ENCODE measurements at places on chromosomes 6 and 20.

DNA sequence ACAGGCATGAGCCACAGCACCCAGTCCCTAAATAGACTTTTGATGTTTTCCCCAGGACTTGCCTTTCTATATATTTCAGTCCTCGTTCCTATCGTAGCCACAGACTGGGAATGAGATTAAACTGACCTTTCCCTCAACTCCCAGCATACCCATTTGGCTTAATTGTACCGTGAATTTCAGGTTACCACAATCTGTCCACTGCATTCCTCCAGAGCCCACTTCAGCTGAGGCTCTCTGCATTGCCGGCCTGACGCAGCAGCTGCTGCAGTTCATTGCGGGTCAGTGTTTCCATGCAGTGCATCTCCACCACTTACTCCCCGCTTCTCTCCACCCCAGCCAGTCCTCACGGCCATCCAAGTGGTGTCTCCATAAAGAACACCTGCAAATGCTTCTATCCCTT lies 103.1 kb upstream of the RIN2 start:
- DNase-seq: no peak

DNA sequence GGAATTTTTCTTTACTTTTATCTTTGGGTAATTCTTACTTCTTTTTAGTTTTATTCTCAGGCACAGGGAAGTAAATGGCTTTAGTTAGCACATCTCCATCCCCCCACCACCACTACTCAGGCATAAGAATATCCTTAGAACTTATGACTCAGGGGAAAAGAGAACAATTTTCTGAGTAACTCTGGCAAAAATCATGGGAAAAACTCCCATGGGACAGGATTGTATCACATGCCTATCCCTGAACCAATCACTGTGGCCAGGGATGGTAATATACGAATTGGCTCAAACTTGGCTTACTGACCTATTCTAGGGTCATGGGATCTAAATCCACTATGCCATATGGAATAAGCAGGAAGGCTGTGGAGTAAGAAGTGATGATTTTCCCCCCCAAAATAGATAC lies 339.1 kb downstream of the BTBD3 start:
- no peak for DNase-seq

DNA sequence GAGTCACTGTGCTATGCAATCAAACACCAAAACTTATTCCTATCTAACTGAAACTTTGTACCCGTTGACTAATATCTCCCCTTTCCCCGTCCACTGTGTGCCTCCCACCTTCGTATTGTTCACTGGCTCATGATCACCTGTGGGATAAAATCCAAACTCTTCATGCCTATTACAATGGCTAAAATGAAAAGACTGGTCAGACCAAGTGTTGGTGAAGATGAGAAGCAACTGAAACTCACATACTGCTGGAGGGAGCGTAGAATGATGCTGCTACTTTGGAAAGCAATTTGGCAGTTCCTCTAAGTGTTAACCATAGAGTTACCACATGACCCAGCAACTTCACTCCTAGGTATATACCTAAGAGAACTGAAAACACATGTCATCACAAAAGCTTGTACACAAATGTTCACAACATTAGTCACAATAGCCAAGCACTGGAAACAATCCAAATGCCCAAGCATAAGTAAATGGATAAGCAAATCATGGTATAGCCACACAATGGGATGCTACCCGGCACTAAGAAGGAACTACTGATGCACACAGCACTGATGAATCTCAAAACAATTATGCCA lies 13.1 kb downstream of the RPS10 start:
- no peak for DNase-seq

- no peak for DNase-seq
Observed at GRCh38 chr20:40689100-40689942, at the start of gene MAFB. Gene MAFB, minus strand, starts transcription at chr20:40689236. Its CDS starts 386 bp downstream, at chr20:40688850.

DNA sequence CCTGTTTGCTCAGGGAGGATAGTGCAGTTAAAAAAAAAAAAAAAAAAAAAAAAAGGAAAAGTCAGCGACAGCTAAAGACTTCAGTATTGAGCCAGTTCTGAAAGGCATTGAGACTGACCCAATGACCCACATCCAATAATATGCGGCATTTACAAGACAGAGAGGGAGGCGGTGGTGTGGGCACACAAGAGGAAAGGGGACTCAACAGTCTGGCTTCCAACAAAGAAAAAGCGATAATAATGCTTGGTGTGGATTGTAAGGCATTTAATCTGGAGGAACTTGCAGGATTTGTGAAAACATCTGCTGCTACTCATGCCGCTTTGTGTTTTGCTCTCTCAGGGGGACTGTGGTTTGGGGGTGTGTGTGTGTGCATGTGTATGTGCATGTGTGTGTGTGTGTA lies 784.3 kb upstream of the CHD6 start:
- no peak for DNase-seq

DNA sequence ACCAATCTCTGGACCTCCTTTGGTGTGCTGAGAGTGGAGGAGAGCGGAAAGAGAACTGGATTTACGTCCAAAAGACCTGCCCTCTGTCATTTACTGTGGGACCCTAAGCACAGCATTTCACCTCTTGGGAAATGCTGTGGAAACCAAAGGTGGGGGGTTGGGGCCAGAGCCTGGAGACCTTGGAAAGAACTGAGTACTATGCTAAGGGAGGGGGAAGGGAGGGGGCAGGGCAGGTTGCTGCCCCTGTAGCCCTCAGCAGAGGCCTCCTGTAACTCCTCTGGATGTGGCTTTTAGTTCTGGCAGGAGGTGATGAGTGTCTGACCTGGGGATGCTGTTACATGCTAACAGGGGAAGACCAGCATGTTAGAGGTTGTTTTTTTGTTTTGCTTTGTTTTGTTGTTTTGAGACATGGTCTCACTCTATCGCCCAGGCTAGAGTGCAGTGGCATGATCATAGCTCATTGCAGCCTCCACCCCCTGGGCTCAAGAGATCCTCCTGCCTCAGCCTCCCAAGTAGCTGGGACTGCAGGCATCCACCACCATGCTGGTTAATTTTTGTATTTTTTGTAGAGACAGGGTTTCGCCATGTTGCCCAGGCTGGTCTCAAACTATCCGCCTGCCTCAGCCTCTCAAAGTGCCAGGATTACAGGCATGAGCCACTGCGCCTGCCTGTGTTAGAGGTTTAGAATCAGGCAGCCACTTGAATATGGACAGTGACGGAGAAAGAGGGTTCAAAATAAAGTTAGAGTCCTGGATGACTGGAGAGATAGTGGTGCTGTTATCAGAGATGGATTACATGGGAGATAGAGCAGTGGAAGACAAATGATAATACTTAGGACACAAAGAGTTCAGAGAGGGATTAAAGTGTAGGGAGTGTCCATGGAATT lies 18.4 kb upstream of the PARD6B start:
- no peak for DNase-seq

GRCh38 chr20:1467355-1468116 lies 887 bp upstream of the NSFL1C start:
- no peak for DNase-seq
